Right forelimb (tissue), 1 donor: ENCODE measurements at places on chromosomes 16 and 17.

DNA sequence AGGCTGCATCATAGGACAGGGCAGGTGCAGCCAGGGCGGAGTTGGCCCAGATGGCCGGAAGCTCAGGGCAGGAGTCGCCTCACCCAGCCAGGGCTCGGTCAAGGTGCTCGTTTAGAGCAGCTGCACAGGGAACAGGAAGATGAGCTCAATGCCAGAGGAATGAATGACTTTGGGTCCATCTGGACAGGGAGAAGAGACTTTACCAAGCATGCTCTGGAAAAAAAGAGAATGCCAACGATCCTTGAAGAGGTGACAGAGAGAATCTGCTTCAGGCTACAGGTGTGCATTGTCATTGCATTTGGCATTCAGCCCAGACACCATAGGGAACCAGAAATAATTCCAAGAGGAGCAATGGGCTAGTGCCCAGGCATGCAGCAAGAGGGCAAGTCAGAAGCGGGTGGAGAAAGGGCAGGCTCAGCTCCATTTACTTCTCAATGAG is 6.7 kb upstream of the MPP3 start:
- DNase-seq: no peak

DNA sequence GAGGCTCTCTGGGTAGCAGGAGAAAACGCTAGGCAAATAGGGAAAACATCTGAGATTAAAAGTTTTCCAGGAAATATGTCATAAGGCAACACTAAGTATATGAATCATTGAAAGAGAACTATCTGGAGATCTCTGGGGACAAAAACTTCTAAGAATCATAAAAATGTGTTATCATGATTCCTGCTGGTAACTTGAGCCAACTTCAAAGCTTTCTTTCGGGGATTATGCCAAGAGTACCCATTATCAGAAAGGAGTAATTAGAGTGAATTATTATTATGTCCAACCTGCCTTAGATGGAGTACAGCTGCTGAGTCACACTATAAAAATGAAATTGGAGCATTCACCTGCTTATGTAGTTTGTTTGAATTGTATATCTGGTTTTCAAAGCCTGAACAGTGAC is 488.5 kb upstream of the SOX9 start:
- no peak for DNase-seq

- no peak for DNase-seq
Observed at GRCh38 chr17:67531291-67531690, 154.2 kb downstream of the PITPNC1 start.

GRCh38 chr16:85668676-85669424 is 19.9 kb downstream of the GINS2 start:
- no peak for DNase-seq

DNA sequence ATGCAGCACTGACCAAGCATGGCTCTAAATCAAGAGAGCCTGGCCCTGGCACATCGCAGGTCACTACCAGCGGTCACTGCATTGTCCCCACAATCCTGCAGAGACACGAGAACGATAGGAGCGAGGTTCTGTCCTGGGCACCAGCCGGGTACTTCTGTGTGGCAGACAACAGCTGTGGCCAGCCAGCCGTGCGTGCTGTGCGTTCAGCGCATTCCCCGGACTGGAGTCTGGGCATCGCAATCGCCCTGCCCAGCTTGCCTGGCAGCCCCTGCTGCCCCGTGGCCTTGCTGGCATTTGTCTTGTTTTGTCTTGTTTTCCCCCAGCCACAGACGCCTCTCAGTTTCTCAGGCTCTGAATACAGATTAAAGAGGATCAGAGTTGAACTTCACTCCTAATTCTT is 33.9 kb downstream of the COTL1 start:
- DNase-seq: no peak

GRCh38 chr16:26070302-26071100 is 378.7 kb downstream of the HS3ST4 start:
- DNase-seq: peak; percentile 73

GRCh38 chr17:31820691-31821435 is 38.2 kb downstream of the COPRS start:
- DNase-seq: no peak

DNA sequence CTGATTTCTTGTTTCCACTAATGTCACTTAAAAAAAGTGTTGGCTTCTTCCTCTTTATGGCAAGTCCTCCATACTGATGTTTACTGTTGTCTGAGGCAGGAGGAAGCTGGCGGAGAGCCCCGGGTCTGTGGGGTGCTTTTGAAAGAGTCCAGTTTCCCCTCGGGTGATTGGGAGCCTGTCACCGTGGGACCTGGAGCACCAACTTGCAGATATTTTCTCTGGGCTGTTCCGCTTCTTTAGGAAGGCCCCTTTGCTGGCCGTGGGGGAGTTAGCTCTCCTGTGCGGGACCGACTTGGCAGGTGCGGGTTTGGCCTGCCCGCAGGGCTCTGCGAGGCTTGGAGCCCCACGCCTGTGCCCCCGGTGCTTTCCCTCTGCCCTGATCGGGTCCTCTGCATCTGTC is 3.1 kb downstream of the BANP start:
- DNase-seq: no peak

DNA sequence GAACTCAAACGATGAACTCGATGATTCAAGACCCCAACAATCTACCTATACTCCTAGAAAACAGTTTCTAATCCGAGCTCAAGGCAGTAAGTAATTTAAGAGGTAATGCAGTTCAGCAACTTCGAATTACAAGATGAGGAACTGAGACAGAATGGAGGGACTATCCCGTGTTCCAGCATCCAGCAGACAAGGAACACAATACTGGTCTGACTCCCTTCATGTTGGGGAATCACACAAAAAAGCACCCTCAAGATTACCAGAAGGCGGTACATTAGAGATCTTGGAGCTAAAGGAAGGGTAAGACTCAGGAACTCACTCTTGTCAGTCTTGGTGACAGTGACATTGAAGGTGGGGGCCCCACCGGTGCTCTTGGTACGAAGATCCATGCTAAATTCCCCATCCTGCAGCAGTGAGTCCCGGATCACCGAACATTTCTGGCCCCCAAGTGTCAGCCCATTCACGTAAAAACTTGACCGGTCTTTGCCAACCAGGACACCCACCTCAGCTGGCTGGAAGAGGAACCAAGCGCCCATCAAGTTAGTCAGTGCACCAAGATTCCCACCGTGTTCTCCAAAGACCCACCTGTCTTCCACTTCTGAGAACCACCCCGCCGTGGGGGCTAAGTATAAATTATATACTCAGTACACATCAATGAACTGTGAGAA is 1.9 kb downstream of the PFN1 start:
- DNase-seq: no peak

DNA sequence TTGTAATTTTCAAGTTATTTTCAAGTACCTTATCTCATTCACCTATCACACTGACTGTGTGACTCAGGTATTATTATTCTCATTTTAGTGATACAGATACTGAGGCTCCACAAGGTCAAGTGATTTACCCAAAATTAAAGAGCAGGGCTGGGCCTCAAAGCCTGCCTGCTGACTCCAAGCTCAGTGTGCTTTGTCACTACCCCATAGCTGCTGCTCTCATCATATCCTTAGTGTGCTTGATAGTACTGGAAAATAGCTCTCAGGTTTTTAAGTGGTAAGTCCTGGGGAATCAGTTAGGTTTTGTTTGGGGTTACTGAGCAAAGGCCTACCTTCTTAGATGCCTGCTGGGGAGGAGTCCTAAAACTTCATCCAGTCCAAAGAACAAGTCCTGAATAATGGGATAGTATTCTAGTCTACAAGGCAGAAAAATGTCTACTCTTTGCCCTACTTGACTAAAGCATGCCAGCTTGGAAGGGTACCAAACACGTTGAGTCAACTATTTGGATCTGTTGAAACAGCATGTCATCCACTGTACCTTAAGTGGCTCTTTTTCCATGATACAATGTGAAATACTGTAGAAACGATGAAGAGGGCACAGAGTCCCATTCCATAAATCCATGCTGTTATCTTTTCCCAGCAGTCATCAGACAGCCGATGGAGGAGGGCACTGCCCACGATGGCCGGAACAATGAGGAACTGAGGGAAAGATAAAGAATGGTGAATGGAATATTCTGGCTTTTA is 10.7 kb downstream of the MMD start:
- DNase-seq: no peak

DNA sequence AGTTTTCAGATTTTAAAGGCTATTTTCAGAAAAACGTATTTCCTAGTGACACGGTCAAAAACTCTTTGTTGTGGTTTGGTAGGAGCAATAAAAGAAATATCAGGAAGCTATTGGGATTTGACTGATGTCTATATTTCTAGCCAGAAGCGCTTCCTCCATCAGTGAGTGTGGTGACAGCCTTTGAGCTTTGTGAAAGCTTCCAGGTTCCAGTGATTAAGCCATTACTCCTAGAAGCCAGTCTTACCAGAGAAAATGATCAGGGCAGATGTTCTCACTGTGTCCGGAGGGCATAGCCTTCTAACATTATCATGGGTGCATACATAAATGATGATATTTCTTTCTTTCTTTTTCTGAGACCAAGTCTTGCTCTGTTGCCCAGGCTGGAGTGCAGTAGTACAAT is 39.6 kb downstream of the MAP2K6 start:
- no peak for DNase-seq

DNA sequence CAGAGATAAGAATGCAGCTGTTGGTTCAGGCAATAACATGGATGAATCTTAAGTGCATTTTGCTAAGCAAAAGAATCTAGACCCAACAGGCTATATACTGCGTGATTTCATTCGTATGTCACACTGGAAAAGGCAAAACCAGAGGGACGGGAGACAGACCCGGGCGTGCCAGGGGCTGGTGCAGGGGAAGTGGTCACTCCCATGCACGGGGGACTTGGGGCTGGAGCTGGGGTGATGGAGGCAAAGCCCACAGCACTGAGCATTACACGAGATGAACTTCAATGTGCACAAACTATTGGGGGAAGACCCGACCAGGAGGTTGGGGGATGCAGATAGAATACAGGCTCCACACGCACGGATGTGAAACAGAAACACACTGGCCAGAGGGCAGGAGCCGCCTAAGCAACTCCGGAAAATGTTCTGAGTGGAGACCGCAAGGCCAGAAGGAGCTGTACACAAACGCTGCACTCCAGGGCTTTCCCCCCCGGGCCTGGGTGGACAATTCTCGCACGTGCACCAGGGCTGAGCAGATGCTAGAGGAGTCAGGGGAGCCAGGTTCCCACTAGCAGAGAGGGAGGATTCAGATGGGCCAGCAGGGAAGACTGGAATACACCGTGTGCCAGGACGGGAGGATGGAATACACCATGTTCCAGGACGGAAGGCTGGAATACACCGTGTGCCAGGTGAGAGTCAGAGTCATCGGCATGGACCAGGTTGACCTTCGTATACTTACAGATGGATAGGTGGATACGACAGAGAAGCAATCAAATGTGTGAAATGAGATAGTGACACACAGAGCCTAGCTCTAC is 11.3 kb downstream of the LMF1 start:
- peak; percentile 28 for DNase-seq

- no peak for DNase-seq
Observed at GRCh38 chr16:7452090-7452489, 119.4 kb downstream of the RBFOX1 start.

DNA sequence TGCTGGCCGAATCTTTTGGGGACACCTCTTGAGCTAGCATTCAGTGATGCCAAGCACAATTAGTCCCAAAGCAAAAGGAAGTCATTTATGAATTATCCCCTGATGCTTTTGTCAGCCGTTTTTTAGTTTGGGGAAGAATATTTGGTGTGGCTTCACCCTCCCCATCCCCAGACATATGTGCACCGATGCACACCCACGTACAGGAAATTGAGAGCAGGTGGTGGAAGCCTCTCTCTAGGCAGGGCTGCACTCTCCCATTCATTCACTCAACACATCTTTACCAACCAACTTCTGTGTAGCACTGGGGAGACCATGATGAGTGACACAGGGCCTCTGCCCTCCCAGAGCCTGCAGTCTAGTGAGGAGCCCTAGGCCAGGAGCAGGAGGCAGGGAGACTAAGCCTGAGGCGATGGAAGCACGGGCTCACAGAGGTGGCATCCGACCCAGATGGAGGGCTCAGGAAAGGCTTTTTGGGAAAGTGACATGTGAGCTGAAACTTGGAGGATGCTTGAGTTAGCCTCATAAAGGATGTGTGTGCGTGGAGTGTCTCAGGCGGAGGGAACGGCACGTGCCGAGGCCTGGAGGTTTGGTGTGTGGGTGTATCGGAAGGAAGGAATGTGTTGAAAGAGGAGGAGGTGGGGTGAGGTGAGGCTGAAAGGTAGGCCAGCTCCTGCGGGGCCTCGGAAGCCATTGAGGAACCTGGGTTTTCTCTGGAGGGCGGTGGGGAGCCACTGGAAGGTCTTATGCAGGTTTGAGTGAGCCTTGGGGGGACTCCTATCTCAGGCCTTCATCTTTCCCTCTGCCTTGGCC is 43.8 kb downstream of the PSME3IP1 start:
- DNase-seq: no peak

DNA sequence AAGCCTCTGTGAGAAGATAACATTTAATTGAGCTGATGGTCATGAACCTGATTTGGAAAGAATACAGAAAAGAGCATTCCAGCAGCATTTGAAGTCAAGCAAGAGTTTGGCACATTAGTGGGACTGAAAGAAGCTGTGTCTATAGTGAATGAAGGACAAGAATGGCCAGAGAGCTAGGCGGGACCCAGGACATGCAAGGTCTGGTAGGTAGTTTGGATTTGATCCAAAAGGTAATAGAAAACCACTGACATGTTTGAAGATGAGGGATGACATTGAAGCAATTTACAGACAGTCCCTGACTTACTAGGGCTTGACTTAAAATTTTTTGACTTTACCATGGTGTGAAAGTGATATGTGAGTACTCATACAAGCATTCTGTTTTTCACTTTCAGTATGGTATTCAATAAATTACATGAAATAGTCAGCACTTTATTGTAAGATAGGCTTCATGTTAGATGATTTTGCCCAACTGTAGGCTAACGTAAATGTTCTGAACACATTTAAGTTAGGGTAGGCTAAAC is 7.6 kb downstream of the CYB5B start:
- DNase-seq: no peak

GRCh38 chr17:12730931-12731521 is 58.3 kb upstream of the ARHGAP44 start:
- no peak for DNase-seq

DNA sequence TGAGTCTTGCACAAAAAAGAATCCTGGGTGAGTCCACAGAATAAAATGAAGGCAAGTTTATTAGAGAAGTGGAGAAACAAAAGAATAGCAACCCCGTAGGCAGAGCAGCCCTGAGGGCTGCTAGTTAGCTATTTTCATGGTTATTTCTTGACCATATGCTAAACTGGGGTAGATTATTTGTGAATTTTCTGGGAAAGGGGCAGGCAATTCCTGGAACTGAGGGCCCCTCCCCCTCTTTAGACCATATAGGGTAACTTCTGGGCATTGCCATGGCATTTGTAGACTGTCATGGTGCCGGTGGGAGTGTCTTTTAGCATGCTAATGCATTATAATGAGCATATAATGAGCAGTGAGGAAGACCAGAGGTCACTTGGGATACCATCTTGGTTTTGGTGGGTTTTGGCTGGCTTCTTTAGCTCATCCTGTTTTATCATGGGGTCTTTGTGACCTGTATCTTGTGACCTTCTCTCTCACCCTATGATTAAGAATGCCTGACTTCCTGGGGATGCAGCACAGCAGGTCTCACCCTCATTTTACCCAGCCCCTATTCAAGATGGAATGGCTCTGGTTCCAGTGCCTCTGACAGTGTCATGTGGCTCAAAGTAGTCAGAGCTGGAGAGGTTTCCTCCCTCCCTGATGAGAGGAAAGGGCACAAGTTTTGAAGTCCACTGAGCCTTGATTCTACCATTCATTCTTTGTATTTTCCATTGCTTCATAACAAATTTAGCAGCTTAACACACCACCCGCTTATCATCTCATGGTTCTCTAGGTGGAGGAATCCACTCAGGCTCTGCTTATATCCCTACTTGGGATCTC is 55.7 kb upstream of the LGALS9 start:
- DNase-seq: no peak
